Stimulated activated CD4-positive, alpha-beta T cell treated with anti-CD3 and anti-CD28 coated beads, Interleukin-2, amount 100 ng/mL, for 4 hours (primary cell): ENCODE measurements at places on chromosomes 2 and 18.

DNA sequence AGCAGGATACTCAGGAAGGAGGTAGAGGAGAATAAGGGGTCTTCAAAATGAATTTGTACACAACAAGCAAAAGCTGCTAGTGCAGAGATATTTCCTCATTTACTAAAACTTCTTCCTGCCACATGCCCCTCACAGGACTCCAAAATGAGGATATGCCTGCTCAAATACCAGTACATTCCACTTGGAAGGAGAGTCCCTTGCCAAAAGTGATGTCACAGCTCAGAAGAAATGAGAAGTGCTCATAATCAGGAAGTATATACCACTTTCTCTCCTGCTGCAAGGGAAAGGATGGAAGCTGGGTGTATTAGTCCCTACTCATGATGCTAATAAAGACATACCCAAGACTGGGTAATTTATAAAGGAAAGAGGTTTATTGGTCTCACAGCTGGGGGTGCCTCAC is 87.7 kb upstream of the FSHR start:
- no peak for DNase-seq

GRCh38 chr18:35511833-35512232 is 14.1 kb upstream of the INO80C start:
- no peak for DNase-seq

DNA sequence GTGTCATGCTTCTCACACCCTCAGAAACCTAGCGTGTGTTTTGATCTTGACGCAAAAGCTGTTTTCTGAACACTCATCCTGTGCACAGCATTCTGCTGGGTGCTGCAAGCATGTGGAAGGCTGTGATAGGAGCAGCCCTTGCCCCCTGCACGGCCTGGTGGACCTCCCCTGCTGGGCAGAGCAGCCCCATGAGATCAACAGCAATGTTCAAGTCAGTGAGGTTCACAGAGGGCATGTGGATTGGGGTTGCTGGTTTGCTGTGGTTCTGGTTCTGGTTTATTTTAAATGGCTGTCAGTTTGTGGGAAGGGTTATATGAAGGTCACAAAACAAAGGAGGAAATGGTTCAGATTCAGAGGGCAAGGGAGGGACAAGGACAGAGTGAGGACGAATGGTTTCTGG is 71.3 kb downstream of the SOWAHC start:
- no peak for DNase-seq

DNA sequence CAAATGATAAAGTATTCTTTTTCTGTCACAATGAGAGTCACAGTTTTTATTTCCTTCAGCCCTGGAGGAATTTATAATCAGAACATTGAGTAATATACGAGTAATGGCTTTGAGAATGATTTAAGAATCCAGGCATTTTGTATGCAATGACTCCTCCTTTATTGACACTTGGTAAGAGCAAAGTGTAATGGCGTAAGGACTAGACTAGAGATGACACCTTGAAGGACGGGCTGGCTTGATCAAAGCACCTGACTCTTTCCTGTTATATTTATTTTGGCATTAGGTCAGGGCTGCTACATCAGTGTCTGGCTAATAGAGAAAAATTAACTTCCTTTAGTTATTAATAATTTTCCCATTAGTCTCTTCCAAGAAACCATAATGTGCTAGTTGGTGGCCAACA is 482.4 kb upstream of the GCFC2 start:
- DNase-seq = no peak

DNA sequence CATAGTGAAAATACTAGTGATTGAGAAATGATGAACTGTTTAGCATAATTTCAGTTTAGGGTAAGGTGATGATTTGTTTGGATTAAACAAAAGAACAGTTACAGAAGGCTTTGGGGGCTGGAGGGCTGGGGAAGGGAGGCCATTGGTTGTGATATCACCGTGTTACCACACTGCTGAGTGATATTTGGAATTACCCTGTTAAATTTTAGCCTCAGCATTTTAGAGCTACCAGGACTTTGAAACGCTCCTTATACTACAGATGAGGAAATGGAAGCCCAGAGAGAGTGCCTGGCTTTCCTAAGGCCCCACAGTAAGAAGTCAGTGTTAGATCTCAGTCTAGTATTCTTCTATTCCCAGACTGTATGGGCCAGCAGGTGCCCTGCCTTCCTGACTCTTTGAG is 15.6 kb downstream of the ARHGEF33 start:
- no peak for DNase-seq

DNA sequence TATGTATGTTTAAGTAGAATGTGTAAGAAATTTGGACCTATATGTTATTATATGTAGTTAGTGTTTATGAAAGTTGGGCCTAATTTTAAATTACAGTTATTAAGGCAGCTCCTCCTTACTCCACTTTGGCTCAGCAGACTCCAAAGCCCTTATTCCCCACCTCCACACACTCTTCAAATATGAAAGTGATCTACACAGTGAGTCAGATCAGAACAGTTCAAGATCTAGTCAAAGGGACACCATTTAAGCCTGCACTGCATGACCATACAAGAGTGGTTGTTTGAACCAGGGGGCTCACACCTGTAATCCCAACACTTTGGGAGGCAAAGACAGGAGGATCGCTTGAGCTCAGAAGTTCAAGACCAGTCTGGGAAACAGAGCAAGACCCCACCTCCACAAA is 21.2 kb upstream of the PMAIP1 start:
- DNase-seq = no peak

GRCh38 chr18:48408727-48409590 is at the start of gene ZBTB7C:
TSS of gene ZBTB7C (minus strand) at chr18:48409383.
- no peak for DNase-seq

DNA sequence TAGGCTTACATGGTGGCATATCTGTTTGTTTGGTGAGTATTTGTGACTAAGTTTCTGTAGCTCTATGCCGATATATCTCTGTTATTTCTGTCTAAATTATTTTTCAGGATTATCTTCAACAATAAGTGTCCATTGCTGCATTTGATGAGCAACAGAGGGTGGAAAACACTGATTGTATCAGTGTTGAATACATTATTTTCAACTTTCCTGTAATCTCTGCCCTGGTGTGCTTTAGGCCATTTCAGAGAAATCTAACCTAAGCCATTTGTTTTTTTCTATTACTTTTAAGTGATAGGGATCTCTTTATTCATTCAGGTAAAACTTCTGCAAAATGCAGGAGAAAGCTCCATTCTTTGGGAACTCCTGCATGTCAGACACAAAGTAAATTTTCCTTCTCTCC is 654.5 kb downstream of the RNF144A start:
- DNase-seq = no peak
